ENCODE measurements at places on chromosomes 4 and X.
A peak's percentile ranks its signal among the peaks of the same experiment; 100 is the strongest.

DNA sequence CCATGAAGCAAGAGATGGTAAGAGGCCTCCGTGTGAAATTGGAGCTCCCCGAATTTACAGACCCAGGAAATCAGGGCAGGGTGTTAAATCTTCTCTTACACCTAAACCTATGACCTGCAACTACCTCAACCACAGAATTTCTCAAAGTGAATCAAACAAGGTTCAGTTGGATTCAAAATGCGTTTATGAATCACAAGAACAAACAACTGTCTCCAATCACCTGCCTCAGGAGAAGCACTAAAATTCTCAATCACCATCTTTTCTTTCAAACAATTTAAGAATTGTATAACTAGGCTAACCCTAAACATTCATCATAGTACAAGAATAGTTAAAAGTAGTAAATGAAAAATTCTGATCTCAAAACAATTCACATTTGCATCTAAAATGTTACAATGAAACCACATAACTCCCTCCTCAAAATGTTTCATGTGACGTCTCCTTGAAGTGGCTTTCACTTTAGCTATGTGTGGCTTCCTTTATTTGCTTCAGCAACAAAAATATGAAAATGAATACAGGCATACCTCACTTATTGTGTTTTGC is 19.2 kb downstream of the PPP3CA start:
- no peak for DNase-seq

DNA sequence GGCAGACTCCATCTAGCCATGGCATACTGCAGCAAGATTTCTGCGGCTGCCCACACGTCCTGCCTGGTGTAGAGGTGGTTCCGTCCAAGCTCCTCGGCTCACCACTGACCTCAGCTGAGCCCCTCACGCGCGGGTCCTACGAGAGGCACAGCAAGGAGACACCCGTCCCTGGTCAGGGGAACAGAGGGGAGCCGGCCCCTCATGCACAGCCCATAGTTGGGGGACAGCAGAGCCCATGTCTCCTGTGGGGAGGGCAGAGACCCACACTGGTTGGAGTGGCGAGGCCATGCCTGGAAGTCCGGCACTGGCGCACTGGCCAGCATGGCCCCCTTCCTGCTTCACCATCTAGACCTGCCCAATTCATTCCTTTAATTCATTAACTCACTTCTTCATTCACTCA is 80.8 kb downstream of the HTRA3 start:
- DNase-seq: peak; percentile 59

DNA sequence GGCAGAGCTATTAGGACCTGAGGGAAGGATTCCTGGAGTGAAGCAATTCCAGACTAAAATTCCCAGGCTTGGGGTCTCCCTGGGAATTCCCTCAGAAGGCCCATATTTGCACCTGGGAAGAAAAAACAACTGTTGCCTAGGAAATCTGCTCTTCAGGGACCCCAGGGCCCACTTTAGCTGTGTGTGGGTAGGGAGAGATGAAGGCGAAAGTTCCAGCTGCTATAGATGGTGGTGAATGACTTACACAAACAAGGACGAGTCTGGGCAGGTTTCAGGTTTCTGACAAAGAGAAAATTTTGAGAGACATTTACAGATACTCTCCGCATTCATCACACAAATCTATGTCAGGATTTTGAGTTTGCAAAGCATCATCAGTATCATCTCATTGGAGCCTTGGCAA is 126.1 kb downstream of the GPC3 start:
- DNase-seq: no peak

DNA sequence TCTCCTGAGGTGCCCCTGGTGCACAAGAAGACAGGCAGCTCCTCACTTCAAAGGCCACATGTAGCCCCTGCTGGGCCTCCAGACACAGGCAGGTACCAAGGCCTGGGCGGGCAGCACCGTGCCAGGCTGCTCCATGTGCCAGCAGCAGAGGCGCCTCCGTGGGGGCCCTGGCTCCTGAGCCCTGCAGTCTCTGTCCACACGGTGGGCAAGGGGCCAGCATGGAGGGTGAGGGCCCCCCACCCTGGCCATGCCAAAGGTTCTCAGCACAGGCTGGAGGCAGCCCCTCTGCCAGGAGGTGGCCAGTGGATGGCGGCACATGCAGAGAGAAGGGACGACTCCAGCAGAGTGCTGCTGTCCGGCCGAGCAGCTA is 72.6 kb downstream of the FAM53A start:
- no peak for DNase-seq

DNA sequence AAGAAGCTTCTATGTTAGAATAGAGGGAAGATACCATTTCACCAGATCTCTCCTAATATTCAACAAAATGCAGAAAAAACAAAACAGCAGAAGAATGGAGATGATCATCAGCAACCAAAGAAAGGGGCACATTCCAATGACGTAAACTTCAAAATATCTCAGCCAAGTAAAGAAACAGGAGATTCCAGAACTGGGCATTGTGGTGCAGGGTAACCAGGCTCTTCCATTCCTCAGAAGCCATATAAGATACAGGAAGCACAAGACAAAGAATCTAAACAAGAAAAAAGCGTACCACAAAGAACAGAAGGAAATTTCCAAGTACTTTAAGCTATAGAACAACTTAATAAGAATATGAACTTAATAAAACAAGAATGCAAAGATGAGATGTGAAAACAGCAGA is 6.9 kb upstream of the ARMCX4 start:
- no peak for DNase-seq

Data from left forelimb (tissue), 1 donor.